ENCODE measurements at places on chromosomes 7 and 10. TPM values are rescaled to one million over a fixed set of nuclear protein-coding genes. Genes with fewer than 3 reads are reported as not detected.

The GIMAP2 gene
- total RNA-seq, result 110 TPM

The PRSS1 gene
- 0.27 TPM for total RNA-seq

The VSTM2A gene
- total RNA-seq, result not detected

The STAG3 gene
- 0.81 TPM for total RNA-seq

GRCh38 chr7:32250471-32251260, 180.5 kb upstream of the PDE1C start:
- no peak for DNase-seq

DNA sequence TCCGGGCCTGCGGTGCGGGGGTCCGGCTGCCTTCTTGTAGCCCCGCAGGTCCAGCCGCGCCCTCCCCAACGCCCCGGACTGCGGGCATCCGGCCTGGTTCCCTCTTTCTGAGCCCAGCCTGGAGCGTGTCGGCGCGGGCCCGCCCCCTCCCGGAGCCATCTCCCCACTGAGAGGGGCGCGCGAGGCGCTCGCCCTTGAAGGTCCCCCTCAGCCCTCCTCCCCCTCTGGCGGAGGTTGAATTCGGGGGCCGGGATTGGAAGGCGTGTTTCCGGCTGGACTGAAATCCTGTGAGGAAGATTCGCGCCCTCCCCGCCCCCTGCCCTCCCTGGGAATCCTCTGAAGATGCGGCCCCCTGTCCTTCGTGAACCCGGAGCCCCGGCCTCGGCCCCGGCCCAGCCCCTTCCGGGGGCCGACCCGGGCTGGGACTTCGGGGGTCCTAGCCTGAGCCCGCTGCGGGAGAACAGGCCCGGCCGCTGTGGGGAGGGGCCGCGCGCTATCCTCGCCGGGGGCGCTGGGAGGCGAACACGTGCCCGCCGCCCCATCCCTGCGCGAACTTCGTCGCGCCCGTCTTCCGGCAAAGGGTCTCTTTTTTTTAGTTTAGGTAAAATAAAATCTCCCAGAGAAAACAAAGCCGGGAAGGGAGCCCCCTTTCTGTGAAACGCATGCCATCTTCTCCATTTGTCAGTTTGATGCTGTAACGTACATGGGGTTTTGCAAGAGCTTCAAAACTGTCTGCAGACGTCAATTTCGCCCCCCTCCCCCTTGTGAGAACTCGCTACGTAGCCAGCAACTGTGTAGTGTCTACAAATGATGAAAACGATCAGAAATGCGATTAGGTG, 636 bp downstream of the PDCD4 start:
- peak; percentile 90 for DNase-seq

DNA sequence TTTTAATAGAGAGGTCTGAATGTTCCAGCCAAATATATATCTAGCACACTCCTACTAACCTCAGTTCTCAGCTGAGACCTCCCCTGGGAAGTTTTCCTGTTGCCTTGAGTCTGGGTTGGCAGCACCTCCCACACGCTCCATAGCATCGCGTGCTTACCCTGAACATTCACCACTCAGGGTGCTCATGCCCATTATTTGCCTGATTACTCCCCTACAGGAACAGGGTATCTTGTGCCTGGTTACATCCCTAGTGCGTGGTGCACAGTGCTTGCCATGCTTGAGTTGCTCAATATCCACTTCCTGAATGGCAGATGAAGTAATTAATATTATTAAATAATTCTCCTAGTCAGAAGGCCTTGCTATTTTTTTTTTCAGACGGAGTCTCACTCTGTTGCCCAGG, 269.9 kb upstream of the IMMP2L start:
- DNase-seq, result no peak

DNA sequence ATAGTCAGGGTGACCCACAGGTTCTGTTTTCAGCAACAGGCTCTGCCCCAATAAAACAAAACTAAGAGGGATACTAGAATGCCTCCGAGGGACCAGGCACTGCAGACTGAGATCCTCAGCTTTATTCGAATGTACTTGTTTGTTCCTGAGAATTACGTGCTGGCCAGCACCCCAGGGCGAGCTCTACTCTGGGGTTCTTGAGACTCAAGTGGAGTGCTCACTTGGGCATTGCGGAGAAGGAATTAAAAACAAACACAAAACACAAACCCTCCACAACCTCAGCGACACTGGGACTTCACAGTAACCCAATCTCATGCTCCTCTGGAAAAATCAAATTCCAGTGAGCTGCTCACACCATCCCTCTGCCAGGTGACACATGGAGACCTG, 250.7 kb downstream of the TNS3 start:
- no peak for DNase-seq
